Activated naive CD4-positive, alpha-beta T cell treated with anti-CD3 and anti-CD28 coated beads, Interleukin-2, amount 10 ng/mL, durations not matched to agents 7 days and 5 days (primary cell): ENCODE measurements at places on chromosomes 5 and 9.

DNA sequence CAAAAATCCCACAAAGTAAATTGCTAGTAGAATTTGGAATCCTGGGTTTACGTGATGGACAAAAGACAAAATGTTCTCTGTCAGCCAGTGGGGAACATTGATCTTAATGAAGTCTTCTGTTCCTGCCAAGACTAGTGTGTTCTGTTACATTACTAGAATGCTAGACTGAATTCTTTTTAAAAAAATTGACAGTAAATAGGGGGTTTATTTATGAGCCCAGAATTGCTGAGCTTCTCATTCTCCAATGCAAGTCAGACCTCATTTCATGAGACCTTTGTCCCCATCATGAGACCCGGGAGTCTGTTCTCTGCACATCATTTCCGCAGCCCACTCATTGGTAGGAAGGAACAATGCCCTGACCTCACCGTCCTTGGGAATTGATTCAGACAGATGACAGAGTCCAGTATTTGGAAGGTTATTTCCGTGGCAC lies 173.8 kb upstream of the OTULINL start:
- no peak for DNase-seq

- DNase-seq: no peak
Measured at GRCh38 chr5:160685219-160685618, 166.8 kb downstream of the ATP10B start.

- no peak for DNase-seq
Measured at GRCh38 chr5:163727028-163727427, 221.6 kb downstream of the MAT2B start.

DNA sequence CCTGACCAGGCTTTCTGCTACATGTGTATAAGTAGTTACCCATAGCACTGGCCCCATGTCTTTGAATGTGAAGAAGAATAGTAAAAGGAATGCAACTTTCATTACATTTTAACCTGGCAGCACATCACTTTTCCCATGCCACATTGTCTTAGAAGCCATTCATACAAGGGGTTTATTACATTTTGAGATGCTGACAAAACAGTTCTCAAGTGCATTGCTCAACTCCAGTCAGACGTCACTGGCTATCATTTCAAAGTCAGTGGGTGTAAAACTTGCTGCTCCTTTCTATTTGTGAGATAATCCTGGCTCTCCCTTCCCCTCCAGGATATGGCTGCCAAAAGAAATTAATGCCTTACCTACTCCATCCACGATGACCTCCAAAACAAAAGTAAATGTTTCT lies 97.0 kb upstream of the VCAN start:
- DNase-seq: no peak

DNA sequence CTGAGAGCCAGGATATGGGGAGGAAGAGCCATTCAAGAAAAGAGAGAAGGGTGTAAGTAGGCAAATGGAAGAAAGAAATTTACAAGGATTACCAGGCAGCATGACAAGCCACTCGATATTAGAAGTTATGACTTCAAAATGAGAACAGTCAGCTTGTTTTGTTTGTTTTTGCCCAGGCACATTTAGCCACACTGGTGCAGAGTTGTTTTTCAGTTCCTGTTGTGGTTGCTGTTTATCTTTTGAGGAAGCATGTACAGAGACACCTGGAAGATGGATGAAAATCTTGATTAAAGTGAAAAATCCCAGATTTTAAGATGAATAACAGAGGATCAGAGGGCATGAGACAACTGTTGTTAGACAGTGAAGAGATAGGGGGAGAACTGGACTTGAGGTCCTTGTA lies 199.1 kb downstream of the MTRR start:
- no peak for DNase-seq

DNA sequence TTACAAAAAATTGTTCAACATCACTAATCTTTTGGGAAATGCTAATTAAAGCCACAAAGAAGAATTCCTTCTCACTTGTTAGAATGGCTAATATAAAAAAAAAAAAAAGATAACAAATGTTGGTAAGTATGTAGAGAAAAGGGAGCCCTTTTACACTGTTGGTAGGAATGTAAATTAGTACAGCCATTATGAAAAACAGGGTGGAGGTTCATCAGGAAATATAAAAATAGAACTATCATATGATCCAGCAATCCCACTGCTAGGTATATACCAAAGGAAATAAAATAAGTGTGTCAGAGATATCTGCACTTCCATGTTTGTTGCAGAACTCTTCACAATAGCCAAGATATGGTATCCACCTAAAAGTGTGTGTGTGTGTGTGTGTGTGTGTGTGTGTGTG lies 83.5 kb upstream of the RGMB start:
- DNase-seq: no peak

GRCh38 chr9:10396615-10397014 lies 216.2 kb downstream of the PTPRD start:
- no peak for DNase-seq

DNA sequence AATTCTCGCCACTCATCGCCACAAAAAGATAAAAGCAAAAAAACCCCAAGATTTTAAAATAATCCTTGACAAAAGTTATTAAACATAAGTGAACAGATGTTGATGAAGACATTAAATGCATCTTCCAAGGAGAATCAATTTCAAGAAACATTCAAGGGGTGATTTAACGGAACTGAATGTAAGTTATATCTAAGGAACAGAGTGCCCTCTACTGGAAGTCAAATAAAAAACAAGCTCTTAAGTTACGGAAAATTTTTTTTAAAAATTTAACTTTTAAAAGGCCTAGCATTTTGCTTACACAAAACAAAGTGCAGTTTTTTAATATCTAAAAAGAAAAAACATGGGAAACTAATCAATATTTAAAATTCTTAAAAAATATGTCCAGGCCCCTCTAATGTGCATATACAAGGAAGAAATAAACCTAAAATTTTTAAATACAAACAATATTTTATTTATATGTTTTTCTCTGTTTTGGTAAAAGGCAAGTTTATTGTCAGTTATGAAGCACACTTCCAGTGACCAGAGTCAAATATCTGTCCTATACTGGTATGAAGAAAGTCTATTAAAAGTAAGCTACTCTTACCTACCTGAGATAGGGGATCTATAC lies 28.0 kb downstream of the TEX10 start:
- no peak for DNase-seq

GRCh38 chr5:148290271-148291195 lies 21.7 kb upstream of the SPINK7 start:
- no peak for DNase-seq

- DNase-seq: no peak
Measured at GRCh38 chr5:6730407-6730806, 17.2 kb downstream of the TENT4A start.

GRCh38 chr9:1366276-1366675 lies 316.1 kb downstream of the DMRT2 start:
- DNase-seq: peak; percentile 56

GRCh38 chr5:82772281-82772680 lies 304.9 kb downstream of the TMEM167A start:
- no peak for DNase-seq

GRCh38 chr9:132748450-132748849 lies 78.2 kb downstream of the GTF3C4 start:
- DNase-seq: no peak

DNA sequence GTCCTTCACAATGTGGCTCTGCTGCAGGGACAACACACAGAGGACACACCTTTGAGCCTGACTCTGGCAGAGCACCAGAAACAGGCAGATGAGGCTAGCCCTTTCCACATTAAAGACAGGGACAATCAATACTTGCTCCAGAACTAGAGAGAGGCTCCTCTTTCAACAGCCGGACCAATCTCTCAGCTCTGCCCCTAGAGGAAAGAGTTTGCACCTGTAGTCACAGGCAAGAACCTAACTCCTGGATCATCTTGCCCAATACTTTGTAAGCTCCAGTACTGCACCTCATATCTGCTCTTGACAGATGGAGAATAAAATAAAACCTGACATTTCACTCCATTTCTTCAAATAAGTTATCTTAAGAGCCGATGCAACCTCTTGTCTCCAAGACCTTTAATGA lies 52.1 kb downstream of the EPB41L4A start:
- no peak for DNase-seq

- DNase-seq: no peak
Measured at GRCh38 chr5:180522330-180522729, 28.2 kb downstream of the CNOT6 start.

DNA sequence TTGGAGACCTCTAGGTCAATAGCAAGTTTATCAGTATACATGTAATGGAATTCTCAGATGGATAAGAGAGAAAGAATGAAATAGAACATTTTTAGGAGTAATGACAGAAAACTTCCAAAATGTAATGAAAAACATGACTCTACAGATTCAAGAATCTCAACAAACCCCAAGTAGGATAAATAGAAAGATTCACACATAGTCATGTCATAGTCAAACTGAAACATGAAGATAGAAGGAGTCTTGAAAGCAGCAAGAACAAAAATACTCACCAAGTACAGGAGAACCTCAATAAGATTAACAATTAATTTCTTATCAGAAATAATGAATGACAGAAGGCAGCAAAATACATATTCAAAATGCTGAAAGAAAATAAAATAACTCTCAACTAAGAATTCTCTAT lies 164.5 kb downstream of the SPATA31D1 start:
- DNase-seq: no peak

GRCh38 chr5:114415760-114416159 lies 53.9 kb downstream of the KCNN2 start:
- DNase-seq: no peak

- no peak for DNase-seq
Measured at GRCh38 chr9:126862104-126862761, 1.8 kb downstream of the ZBTB34 start.

DNA sequence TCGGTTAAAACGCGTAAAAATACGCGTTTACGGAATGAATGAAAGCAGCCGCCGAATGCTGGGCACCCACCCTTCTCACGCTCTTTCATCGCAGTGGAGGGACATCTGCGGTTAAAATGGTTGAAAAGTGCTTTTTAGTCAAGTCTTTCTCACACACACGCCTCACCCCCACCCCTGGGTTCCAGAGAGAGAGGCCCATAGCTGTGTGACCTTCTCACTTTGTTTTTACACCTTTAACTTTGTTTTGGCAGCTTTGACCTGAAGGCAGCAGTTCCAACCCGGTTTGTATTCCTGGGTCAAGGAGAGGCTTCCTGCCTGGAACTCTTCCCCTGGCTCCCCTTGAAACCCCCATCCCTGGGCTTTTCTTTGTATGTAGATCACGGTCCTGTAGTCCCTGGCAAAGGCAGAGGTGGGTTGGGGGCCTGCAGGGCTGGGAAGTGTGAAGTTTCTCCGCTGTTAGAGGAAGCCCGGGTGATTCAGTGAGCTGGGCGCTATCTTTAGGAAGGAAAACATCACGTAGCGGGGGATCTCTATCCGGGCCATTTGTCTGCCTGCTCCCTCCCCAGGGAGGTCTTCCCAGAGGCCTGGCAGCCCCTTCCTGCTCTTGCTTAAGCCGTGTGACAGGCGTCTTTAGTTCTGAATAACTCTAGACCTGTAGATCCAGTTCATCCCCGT lies 29.6 kb downstream of the SPRY4 start:
- DNase-seq: no peak

DNA sequence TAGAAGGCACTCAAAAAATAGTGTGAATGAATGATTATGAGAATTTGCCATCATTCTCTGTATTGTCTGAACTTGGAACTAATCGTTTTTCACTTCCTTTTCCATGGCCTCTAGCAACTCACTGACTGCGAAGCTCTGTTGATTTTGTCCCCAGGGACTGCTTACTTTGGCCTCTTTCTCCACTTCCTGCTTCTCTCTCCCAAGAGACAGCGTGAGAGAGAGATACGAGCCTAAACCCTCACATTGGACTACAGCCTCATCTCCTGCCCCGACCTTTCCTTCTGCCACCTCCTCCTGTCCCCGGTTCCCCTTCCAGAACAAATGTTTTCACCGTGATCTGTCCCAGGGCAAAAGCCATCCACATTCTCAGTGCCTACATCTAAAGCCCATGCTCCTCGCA lies 300.8 kb upstream of the PANK3 start:
- no peak for DNase-seq

DNA sequence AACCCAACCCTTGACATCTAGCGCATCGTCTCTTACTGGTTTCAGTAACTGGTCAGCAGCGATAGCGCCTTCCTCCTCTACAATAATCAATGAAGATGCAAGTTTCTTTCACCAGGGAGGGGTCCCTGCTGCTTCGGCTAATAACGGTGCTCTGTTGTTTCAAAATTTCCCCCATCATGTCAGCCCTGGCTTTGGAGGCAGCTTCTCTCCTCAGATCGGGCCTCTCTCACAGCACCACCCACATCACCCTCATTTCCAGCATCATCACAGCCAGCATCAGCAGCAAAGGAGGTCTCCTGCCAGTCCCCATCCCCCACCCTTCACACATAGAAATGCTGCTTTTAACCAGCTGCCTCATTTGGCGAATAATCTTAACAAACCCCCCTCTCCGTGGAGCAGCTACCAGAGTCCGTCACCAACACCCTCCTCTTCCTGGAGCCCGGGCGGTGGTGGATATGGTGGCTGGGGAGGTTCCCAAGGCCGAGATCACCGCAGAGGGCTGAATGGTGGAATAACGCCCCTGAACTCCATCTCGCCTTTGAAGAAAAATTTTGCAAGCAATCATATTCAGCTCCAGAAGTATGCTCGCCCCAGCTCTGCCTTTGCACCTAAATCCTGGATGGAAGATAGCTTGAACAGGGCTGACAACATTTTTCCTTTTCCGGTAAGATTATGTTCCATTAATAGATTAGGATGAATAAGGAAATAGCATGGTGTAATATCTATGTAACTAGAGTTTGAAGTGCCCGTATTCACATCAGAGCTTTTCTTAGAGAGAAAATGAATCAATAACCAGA lies 2.2 kb downstream of the CPEB4 start:
- DNase-seq: no peak

DNA sequence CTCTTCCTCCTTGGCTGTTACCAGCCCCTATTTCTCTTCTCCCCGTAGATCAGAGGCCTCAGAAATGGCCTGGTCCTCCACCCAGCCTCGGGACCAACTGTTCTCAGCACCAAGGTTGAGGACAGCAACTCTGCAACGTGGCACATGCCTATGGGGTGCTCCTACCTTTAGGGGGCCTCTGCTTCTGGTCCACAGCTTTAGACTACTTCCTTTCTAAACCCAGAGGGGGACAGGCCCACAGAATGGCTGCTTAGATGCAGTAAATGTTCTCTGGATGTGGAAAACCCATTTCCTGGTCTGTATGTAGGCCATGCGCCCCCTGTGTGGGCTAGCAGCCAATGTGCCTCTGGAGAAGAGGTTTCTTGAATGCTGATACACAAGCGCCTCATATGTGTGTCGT lies 68.4 kb downstream of the NRG2 start:
- no peak for DNase-seq

DNA sequence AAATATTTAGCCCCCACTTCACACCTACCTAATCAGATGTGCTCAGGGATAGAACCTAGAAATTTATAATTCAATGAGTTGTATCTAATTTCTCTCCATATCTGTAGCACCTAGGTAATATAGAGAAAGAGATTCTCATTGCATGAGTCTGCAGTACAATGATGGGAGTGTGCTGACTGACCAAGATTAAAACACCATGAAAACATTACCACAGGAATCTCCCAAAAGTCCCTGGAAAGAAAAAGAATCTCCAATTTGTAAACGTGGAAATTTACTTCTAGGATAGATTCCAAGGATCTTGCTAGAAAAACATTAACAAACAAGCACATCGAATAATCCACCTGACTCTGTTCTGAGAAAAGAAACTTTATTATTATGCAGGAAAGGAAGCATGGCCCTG lies 45.0 kb upstream of the DMRTA1 start:
- DNase-seq: no peak

GRCh38 chr5:34930870-34931269 lies 1.5 kb downstream of the DNAJC21 start:
- DNase-seq: no peak
